Posterior cingulate gyrus (tissue), 11 donors: ENCODE measurements at places on chromosomes 5 and 9.

DNA sequence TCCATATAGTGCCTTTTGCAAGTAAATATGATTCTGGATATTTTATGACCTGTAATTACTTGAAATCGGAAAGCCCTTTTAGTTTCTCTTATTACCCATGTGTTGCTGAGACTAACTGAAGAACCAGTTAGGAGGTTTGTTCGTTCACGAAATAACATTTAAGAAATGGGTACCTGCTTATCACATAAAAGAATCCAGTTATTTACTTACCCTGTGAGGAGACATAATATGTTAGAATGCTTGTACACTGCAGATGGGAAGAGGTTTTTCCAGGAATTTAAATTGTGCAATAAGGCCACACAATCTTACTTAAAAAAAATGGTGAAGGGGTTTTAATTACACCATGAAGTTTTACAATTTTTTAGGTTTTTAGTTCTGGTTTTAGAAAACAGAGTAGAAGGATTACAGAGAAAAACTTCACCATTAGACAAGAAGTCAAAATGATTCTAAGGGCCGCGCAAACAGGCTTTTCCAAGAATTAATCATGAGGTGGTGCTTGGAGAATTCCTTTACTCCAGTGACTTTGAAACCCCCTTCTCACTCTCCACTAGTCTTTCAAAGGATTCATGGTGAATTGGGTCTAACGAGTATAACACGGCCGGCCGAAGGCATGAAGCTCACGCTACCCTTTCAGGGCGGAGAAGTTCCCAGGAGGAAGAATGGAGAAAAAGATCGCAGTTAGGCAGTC lies 1.1 kb upstream of the PTGER4 start:
- DNase-seq: no peak

GRCh38 chr9:5073701-5074100 lies 88.6 kb downstream of the JAK2 start:
- no peak for DNase-seq

- DNase-seq: no peak
Observed at GRCh38 chr5:13745508-13745907, 199.0 kb downstream of the DNAH5 start.

DNA sequence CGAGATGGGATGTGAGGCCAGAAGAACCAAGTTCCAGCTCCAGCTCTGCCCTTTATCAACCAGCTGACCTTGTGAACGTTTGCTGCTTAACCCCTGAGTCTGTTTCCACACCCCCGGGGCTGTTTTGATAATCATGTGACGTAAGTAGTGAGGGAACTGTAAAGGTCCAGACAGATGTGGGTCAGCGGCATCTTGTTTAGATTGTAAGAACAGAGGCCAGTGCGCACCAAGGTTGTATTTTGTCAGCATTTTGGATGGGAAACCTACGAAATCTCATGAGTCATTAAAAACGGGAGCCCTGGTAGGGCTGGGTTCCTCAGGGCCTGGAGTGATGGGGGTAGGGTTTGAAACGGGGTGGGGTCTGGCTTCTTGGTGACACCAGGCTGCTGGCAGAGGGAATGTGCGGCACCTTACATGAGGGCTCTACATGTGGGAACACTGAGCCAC lies 13.8 kb upstream of the COL15A1 start:
- no peak for DNase-seq

DNA sequence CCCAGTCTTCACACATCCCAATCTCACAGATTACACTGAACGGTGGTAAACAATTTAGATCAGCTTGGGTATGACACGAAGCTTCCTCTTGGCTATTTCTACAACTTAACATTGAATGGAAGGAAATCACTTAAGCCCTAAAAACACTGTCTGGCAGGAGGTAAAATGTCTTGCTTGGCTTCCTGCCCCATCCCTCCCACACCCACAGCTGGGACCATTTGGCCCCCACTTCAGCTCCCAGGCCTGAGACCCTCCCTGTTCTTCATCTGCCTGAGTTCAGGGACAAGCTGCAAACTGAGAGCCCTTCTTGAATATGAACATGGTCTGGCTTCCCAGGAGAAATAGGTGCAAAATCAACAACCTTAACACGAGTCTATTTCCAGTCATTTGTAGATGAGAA lies 3.4 kb upstream of the COL15A1 start:
- DNase-seq: no peak

DNA sequence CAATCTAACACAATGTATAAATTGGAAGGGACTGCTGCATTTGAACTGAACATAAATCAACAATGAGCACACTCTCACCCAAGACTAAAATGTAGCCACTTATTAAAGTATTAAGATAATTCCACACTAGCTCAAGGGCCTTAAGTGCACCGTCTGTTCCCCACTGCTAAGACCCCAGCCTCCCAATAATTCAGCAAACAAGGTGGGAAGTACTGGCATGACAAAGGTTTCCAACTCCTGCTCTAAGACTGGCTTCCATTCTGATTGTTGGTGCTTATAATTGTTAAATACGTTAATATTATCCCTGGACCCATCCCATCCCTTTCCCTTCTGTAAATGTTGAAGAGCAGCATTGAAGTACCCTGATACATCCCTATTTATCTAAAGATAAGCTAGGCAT lies 636.7 kb downstream of the NR2F1-AS1 start:
- no peak for DNase-seq

DNA sequence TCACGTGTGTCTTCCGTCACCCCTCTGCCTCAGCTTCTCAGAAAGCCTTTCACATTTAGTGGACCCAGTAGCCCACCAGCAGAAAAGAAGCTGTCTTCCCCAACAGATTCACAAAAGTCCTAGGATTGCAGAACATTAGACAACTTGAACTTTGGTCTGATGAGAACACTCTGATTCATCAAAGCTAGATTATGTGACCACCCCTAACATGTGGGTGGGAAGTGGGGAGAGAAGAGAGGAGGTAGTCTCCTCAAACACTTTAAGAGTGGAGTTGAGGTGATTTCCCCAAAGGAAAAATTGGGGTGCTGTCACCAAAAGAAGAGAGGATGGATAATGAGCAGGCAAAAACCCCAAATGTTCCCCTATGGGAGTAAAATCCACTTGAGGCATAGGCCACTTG lies 41.4 kb upstream of the SMIM23 start:
- DNase-seq: no peak

DNA sequence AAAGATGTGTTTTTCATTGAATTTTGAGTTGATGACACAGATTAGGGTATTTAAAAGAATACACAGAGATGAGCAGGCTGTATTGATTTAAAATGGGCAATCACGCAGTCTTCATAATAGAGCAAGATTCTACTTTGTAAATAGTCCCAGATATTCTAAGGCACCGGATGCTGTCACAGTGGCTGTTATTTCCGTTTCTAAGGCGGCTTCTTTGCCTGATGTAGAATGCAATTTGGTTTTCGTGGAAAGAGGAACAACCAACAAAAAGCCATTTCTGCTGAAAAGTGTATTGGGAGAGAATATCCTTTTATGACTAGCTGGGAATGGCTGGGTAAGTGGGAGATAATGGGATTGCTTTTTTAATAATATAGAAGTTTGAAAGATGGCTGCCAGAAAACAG lies 17.5 kb downstream of the PRKACG start:
- no peak for DNase-seq

GRCh38 chr5:93902288-93902687 lies 160.9 kb upstream of the POU5F2 start:
- no peak for DNase-seq

- DNase-seq: peak; percentile 37
Observed at GRCh38 chr5:142056816-142057696, 44.2 kb upstream of the GNPDA1 start.

GRCh38 chr5:174354571-174354970 lies 309.1 kb downstream of the NSG2 start:
- DNase-seq: no peak

GRCh38 chr9:98977813-98978212 lies 34.1 kb downstream of the COL15A1 start:
- DNase-seq: no peak

DNA sequence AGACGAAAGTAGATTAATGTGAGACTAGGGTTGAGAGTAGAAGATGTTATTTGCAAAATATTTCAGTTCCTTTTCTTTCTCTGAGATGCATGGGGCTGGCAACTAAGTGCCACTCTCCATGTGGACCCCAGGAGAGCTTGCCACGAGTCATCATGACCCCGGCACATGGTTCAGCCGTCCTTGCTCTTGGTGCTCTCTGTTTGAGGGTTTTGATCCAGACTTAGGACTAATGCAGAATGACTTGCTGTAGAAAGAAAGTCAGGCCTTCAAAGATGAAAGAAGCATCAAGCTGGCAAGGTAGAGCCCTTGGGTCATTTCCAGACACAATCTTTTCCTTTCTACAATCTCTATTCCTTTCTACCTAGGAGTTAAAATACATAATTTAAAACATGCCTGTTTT lies 84.7 kb downstream of the RASGRF2 start:
- DNase-seq: no peak
